ENCODE measurements at places on chromosomes 1 and 21. TPM values are rescaled to one million over a fixed set of nuclear protein-coding genes. Genes with fewer than 3 reads are reported as not detected.

The TCHH gene
- total RNA-seq, result 0.03 TPM

DNA sequence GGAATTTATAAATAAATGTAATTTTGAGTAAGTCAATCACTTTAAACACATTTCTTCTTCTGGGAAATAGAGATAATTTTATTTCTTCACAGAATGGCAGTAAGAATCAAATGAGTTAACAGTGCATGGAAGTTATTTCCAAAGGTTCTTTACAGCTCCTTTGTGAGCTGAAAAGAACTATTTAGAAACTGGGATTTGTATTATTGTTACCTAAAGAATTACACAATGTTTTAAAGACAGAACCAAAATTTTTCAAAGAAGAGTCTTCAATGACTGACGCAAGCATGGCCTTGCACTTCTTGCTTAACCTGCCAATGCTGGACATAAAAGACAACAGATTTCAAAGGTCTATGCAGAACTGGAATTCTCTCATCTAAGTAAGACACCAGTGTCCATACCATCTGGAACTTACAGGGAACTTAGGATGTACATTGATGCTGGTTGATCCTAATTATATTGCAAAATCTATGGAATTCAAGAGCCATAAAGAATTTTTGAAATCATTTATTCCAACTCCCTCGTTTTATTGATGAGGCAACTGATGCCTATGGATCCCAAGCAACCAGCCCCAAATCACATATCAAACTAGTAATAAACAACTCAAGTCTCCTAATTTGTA is 2.7 kb downstream of the COLGALT2 start:
- no peak for DNase-seq

DNA sequence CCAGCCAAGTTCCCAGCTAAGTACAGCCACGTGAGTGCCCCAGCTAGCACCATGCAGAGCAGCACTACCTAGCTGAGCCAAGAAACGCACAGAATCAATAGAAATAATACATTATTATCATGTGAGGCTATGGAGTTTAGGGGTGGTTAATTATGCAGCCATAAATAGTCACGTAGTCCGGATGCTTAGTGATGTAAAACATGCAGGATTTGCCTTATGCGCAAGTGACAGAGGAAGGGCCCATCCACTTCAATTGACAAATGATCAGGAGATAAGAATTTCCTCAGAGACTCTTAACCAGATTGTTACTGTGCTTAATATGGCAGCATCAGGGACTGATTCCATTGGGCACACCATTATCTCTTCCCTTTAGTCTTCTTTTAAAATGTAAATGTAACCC is 44.8 kb upstream of the DUSP10 start:
- no peak for DNase-seq

GRCh38 chr1:60878323-60878722 is 204.0 kb upstream of the NFIA start:
- DNase-seq, result no peak
